Psoas muscle (tissue), 8 donors: ENCODE measurements at places on chromosomes 16 and 17. TPM values are rescaled to one million over a fixed set of nuclear protein-coding genes. Genes with fewer than 3 reads are reported as not detected.

The TMEM132E gene
- total RNA-seq = not detected

DNA sequence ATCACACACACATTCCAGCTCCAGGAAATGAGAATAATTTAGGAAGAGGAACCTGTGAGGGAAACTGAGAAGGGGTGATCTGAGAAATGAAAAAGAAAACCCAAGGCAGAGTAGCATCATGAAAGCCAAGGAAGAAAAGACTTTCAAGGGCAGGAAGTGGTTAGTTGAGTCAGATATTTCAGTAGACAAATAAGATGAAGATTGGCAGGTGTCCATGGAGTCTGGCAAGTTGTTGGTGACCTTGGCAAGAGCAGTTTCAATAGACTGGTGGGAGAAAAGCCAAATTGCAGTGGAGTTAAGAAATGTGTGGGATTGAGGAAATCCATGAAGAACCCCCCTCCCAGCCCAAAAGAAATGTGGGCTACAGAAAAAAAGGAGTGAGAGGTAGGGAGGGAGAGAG, 10.7 kb downstream of the GNAO1 start:
- H3K27ac ChIP-seq = no peak overlapping the region
- no peak for DNase-seq
- peaks cover 12% of the 10 kb centered on the region for H3K27me3 ChIP-seq
- no peaks in the 10 kb centered on the region for H3K4me1 ChIP-seq
- no peak overlapping the region for H3K4me3 ChIP-seq

DNA sequence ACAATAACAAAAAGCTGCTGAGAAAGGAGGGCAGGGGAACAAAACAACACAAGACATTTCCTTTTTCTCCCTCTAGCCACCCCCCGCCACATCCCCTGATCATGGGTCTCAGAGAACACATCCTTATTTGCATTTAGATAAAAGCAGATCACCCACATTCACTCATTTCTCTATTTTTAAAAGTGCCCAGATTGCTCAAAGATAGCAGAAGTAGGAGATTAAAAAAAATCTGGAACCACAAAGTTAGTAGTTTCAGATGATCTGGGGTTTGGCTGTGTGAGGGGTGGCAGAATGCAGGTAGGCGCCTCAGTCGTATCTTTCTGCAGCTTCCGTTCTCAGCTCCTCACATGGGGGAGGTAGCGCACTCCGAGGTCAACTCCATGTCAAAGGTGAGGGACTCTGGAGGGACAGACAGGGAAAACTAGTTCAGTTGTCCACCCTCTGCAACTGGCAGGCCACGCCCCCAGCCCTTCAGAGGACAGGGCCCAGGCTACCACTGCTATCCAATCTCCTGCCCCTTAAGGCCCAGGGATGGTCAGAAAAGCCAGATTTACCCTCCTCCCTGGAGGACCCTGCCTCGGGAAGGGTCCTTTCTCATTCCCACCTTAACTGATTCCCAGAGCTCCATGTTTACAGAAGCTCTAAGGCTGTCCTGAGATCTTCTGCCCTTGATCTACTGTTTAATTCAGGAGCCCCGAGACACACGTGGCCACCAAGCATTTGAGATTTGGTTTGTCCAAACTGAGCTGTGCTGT, 27.3 kb downstream of the STAT5A start:
- peaks cover 12% of the 10 kb centered on the region for H3K36me3 ChIP-seq
- no peak overlapping the region for H3K27ac ChIP-seq
- H3K4me3 ChIP-seq = no peak overlapping the region

- no peak overlapping the region for H3K4me3 ChIP-seq
- H3K4me1 ChIP-seq = no peaks in the 10 kb centered on the region
- peaks cover 3% of the 10 kb centered on the region for H3K27me3 ChIP-seq
Observed at GRCh38 chr16:55640701-55641327, 15.0 kb upstream of the SLC6A2 start.

DNA sequence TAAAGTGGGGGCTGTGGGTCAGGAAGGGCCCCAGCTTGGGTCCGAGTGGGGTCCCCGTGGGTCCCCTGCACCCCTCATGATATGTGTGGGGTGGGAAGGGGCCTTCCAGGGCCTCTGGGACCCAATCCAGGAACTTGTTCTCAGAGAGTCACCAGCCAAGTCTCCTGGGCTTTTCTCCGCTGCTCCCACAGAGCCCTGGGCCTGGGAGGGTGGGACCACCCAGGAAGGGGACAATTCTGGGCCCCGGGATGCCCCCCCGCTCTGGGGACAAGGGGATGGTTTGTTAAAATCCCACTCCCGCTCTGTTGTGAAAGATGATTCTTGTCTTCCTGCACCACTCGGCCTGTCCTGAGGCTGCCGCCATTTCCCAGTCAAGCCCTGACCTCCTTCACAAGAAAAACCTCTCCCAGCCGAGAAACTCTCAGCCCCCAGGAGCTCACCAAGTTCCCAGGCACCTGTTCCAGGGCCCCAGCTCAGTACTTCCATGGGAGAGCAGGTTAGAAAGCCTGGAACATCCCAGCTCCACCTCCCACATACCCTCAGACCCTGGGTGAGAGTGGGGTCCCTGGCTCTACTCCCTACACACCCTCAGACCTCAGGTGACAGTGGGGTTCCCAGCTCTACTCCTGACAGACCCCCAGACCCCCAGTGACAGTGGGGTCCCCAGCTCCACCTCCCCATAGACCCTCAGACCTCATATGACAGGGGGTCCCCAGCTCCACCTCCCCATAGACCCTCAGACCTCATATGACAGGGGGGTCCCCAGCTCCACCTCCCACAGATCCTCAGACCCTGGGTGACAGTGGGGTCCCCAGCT, 75.1 kb downstream of the METRNL start:
- H3K36me3 ChIP-seq = no peaks in the 10 kb centered on the region
- H3K27me3 ChIP-seq = peaks cover 7% of the 10 kb centered on the region
- no peak overlapping the region for H3K27ac ChIP-seq

GRCh38 chr17:9080296-9080914, 59.1 kb downstream of the NTN1 start:
- no peak overlapping the region for H3K27ac ChIP-seq
- no peak overlapping the region for H3K4me3 ChIP-seq
- no peaks in the 10 kb centered on the region for H3K36me3 ChIP-seq
- H3K4me1 ChIP-seq = no peaks in the 10 kb centered on the region
- no peak for DNase-seq
- no peaks in the 10 kb centered on the region for H3K27me3 ChIP-seq
